ENCODE measurements at places on chromosomes 16 and 17.

- DNase-seq: no peak
Observed at GRCh38 chr17:78240839-78241238, 9.4 kb downstream of the TMEM235 start.

DNA sequence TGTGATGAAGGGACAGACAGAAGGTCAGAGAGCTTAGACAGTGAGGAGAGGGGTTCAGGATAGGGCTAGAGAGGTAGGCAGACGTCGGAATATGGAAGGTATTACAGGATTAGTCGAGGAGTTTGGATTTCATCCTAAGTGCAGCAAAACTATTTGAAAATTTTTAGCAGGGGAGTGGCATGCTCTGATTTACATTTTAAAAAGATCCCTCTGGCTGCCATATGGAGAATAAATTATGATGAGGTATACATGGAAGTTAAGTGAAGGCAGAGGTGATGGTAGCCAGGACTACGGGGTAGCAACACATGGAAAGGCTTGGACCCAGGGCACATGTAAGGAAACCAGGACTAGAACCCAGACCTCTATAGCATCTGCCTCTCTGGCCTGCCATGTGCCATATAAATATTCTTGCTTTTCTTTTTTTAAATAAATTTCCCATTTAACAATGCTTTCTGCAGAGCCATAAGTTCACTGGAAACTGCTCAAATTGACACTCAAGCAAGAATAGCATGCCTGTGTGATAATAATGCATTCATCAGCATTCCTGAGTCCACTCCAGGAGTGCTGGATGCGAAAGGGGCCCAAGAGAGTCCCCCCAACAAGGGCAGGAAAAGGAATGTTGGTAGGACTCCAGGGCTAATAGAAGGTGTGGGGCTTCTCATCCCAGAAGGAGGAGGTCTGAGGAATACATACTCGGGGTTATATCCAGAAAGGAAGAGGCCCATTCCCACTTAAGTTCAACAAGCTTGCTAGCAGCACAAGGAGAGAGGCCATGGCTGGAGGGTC lies 78.2 kb downstream of the HLF start:
- no peak for DNase-seq

DNA sequence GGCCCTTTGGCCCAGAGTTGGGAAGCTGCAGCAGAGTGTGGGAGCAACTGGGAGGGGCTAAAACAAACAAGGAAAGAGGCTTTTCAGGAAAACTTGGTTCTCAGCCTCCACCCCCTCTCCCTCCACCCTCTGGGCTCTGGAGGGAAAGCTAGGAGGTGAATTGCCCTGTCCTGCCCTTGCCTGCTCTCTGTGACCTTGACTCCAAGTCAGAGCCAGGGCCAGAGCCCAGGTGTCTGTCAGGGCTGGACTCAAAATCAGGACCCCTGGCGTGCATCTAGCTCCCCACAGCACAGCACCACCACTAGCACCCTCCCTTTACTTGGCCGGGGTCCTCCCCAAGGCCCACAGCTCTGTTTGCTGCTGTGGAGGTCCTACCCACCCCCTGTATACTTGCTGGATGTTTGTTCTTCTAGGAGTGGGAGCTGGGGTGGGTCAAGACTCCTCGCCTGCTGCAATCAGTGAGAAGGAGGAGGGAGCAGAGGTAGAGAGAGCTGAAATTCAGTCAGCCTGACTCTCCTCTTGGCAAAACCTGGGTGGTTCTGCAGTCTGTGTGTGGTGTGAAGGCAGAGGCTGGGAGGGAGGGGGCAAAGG lies 2.8 kb upstream of the NR1D1 start:
- DNase-seq: no peak

DNA sequence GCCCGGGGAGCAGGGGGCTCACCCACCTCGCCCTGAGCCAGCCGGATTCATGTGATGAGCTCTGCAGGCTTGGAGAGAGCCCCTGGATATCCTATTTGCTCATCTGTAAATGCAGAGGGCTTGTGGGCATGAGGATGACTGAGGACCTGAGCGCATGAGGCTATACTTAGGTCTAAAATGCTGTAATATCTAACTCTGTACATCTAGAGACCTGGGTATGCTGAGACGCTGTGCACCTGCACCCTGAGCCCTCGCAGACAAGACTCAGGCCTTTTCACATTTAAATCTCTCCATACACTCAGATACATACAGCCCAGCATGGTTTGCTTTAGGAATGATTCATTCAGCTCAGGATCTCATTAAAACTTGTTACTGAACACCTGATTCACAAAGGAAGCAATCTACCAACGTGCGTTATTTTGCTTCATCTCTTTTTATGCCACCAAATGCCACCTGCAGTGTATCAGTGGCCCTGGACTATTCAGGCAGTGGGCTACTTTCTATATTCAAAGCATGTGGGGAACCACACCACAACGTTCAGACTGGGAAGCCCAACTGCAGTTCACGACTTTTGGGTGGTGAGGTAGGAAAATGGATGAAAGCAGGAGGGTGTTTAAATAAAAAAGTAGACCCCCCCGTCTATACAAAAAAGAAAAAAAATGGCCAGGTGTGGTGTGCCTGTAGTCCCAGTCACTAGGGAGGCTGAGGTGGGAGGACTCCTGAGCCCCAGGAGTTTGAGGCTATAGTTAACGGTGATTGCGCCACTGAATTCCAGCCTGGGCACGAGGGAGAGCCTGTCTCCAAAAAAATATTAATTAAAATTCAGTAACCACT lies 12.0 kb downstream of the USP7 start:
- DNase-seq: no peak

DNA sequence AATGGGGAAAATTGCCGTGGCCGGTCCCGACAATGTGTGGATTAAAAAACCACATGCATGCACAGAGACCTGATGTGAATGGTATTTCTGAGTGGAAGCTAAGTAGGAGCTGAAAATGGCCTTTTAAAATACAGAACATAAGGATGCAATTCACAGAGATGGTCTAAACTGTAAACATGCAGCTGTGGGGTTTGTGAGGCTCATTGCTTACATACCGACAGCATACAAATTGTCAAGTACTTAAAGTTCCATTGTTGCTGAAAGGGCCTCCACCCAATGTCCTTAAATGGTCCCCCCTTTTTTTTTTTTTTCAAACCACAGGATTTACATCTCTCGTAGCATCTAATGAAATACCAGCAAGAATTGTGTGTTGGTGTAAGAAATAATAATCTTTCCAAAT lies 523.2 kb downstream of the MAF start:
- DNase-seq: no peak

DNA sequence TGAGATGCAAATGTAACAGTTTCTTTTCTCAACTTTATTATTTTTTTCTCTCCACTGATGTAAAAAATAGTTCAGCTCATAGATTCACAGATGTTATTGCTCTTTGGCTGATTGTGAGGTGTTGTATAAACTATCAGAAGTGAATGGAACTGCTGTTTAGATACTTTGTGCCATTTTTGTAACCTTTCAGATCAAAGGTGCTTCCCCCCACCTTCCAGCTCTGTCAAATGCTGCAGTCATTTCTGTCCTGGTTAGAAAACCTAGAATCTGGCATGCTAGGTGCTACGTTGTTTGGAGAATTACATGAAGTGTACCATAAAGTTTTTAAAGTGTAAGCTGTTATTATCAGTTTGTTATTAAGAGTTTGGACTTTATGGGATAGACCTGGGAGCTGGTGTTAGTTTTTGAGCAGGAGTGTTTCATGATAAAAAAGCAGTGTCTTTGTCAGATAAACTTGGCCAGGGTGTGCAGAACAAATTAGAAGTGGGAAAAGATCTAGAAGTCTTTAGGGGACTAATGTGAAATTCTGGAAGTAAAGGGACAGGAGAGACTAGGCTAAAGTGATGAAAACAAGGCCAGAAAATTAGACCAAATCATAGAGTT lies 1.8 kb upstream of the WIPI1 start:
- DNase-seq: no peak

GRCh38 chr16:23333034-23333579 lies 31.0 kb downstream of the SCNN1B start:
- DNase-seq: no peak

All from fibroblast of the conjunctiva (primary cell).